ENCODE measurements at places on chromosomes 5 and 9. TPM values are rescaled to one million over a fixed set of nuclear protein-coding genes. Genes with fewer than 3 reads are reported as not detected.

SH3TC2 gene
- 1.2 TPM for total RNA-seq

TMEFF1 gene
- 0.50 TPM for total RNA-seq

GALNT12 gene
- total RNA-seq: 16.8 TPM

DNA sequence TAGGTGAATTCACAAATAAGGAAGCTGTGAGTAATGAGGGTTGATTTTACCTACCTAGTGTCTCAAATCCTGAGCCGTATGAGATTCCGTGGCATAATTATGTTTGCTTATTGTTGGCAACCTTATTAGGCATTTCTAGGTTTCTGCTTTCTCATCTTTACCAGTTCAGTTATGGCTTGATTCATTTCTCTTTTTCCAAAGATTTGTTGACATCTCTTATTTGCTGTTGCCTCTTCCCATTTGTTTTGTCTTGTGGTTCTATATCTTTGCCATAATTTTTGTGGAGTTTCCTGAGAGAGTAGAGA, 470 bp downstream of the IL31RA start:
- no peaks in the 10 kb centered on the region for H3K27me3 ChIP-seq
- H3K4me3 ChIP-seq: no peak overlapping the region
- no peak overlapping the region for H3K27ac ChIP-seq
- no peaks in the 10 kb centered on the region for H3K36me3 ChIP-seq

GRCh38 chr9:27110181-27110580, 1.2 kb downstream of the TEK start:
- H3K4me3 ChIP-seq: peak overlapping the region; percentile 34
- H3K4me1 ChIP-seq: no peaks in the 10 kb centered on the region
- DNase-seq: no peak
- no peaks in the 10 kb centered on the region for H3K27me3 ChIP-seq
- H3K36me3 ChIP-seq: no peaks in the 10 kb centered on the region
- H3K27ac ChIP-seq: peak overlapping the region; percentile 12

- H3K4me1 ChIP-seq: peaks cover 48% of the 10 kb centered on the region
- H3K36me3 ChIP-seq: peaks cover 51% of the 10 kb centered on the region
- DNase-seq: no peak
- no peak overlapping the region for H3K27ac ChIP-seq
Observed at GRCh38 chr5:95817430-95817829, 5.1 kb downstream of the GLRX start.

GRCh38 chr5:121029536-121030245, 565.6 kb downstream of the PRR16 start:
- no peak for DNase-seq
- no peak overlapping the region for H3K4me3 ChIP-seq
- H3K36me3 ChIP-seq: no peaks in the 10 kb centered on the region
- H3K4me1 ChIP-seq: no peaks in the 10 kb centered on the region
- H3K27ac ChIP-seq: no peak overlapping the region
